HCT116 (cell line): ENCODE measurements at places on chromosomes 12 and 14.

GRCh38 chr12:92513231-92513730 lies 189.5 kb upstream of the PLEKHG7 start:
- DNase-seq: no peak

GRCh38 chr14:89108608-89109007 lies 284.2 kb downstream of the TTC8 start:
- DNase-seq: no peak

- peak; percentile 46 for DNase-seq
Measured at GRCh38 chr14:101083564-101084435, 180.3 kb upstream of the RTL1 start.

GRCh38 chr12:43079476-43079875 lies 472.5 kb downstream of the ADAMTS20 start:
- no peak for DNase-seq

GRCh38 chr12:16828891-16829290 lies 222.9 kb upstream of the LMO3 start:
- no peak for DNase-seq

DNA sequence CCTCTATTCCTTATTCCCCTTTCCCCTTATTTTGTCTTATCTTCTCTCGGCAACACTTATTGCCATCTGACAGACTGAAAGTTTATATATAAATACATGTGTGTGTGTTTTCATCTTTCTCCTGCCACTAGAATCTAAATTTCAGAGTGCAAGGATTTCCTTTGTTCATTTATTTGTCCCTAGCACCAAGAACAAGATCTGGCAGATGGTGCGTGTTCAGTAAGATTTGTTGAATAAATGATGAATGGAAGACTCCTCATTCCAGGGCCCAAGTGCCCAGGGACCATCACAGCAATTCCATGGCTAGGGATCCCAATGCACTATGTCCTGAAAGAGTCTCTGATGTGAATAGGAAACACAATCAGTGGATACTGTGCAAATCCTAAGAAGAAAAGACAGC lies 97.9 kb upstream of the EEA1 start:
- DNase-seq: no peak

DNA sequence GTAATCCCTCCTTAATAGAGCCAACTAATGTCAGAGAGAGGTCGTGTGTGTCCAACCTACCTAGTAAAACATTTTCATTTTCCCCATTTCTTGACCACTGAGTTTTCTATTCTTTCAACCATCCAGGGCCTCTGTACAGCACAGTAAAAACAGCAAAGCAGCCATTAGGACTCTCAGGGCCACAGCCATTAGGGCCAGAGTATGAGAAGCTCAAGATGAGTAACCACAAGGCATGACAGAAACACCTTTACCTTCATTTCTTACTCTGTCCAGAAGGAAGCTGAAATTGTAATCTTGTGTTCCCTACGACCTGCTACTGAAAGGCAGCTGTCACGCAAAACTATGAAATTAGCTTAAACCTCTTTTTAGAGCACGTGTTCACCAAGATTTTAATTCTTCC lies 2.3 kb downstream of the SPPL3 start:
- no peak for DNase-seq

DNA sequence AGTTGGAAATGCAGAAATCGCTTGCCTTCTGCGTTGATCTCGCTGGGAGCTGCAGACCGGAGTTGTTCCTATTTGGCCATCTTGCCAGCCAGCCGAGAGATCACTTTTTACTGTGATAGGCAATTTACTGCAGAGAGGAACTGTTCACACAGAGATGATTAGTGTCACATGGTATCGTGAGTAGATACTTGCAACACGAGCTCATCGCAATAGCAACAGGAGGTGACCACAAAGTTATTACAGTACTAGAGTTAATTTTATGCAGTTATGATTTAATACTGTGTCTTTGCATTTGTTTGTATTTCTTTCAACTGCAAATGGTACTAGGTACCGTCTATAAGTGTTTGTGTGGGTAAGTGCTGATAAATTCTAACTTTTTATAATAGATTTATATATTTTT lies 27.8 kb downstream of the NOPCHAP1 start:
- DNase-seq: no peak

DNA sequence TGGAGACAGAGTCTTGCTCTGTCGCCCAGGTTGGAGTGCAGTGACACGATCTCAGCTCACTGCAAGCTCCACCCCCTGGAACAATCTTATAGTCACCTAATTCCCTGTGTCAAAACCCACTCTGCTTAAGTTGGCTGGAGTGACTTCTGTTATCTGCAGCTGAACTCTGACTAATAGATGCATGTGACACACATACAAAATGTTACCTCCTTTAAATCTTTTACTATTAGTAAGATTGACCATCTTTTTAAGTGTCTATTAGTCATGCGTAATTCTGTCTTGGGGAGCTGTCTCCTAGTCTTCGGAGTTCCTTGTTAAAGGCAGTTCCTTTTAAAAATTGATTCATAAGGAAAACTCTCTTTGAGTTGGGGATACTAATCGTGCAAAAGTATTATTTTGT lies 7.4 kb downstream of the IFI27L1 start:
- DNase-seq: no peak

DNA sequence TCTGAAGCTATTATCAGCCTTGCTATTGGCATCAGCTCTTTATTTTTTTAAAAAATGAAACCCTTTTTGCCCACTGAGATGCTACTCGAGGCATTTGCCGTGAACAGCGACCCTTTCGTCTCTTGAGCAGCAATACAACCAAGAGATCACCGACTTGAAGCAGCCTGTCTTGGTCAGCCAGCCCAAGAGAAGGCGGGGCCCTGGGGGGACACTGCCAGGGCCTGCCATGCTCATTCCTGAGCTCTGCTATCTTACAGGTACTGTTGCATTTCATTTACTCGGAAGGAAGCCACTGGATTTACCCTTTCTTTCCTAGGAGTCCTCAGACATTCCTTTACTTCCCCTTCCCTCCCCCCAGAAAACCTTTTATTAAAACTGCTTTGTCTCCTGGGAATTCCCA lies 16.7 kb downstream of the PIWIL1 start:
- DNase-seq: no peak

DNA sequence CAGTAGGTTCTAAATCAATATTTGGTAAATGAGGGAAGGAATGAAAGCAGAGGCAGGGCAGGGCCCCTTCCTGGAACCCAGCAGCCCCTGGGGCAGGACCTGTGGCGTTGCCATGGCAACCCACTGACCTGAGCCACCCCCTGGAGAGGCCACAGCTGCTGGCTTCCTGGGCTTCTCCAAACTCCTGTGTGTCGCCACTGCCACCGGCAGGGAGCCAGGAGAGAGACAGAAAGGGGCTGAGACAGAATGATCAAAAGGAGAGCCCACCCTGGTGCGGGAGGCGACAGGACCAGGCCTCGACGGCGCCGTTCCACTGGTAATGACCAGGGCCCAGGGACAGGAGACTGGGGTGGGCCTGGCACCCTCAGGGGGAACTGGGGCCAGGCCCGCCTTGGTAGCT lies 18.2 kb downstream of the RFX4 start:
- DNase-seq: no peak

- DNase-seq: peak; percentile 53
Measured at GRCh38 chr12:54526812-54527630, 22.4 kb upstream of the PDE1B start.

- DNase-seq: no peak
Measured at GRCh38 chr14:79668951-79669350, 542.4 kb downstream of the DIO2 start.

DNA sequence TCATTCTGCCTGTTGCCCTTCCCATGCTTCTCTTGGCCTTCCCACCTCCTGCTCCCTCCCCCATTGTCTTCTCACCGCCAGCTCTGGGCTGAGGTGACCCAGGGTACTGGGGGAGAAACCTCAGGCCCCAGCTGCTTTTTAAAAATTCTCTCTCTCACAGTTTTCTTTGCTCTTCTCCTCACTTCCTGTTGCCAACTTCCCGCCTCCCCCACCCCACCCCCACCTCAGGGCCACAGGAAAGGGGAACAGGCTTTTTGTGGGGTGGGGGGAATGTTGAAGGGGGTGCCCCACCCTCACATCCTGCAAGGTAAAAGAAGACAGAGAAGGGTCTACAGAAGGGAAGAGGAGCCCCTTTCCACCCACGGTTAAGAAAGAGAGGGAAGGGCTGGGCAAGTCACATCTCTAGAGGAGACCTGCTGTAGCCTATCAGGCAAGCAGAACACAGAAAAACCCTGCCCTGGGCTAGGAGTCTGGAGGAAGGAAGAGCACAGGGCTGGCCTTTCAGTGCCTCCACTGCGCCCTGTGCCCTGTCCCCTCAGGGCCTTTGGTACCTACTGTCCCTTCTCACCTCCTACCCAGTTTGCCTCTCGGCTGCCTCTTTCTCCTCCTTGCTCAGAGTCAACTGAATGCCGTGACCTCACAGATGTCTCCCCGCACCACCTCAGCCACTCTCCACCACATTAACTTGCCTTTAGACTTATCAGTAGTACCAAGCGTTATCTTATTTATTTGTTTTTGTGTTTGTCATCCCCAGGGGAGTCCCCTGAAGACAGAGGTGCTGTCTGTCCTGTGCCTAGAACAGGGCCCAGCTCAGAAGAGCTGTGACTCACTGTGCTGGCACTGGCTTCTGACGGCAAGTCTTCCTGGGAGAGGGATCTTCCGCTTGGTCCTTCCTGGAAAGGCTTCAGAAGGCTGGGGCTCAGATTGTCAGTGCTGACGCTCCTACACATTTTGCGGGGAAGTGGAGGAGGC lies 1.7 kb downstream of the ARHGAP9 start:
- no peak for DNase-seq

GRCh38 chr14:80996049-80996901 lies 40.9 kb downstream of the TSHR start:
- peak; percentile 66 for DNase-seq

DNA sequence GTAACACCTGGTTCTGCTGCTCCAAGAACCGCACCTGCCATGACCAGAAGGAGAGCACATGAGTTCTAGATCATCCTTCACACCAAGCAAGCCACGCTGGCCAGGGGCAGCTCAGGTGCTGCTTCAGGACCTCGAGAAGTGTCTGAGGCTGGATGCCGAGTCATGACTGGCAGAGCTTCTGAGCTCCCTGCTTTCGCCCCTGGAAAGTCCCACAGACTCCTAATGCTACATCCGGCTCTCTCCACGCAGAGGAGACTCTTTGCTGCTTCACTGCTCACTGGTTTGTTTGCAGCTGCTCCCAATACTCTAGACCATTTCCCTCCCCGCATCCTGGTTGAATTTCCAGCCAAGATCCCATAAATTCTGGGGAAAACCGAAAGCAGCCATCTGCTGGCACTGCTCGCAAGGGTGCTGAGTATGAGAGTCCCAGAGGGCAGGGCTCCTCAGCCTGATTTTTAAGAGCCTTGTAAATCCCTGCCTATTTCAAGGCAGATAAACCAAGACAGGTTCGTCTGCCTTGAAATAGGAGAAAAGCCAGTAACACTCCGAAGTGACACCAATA lies 1.4 kb downstream of the KRT2 start:
- DNase-seq: no peak

DNA sequence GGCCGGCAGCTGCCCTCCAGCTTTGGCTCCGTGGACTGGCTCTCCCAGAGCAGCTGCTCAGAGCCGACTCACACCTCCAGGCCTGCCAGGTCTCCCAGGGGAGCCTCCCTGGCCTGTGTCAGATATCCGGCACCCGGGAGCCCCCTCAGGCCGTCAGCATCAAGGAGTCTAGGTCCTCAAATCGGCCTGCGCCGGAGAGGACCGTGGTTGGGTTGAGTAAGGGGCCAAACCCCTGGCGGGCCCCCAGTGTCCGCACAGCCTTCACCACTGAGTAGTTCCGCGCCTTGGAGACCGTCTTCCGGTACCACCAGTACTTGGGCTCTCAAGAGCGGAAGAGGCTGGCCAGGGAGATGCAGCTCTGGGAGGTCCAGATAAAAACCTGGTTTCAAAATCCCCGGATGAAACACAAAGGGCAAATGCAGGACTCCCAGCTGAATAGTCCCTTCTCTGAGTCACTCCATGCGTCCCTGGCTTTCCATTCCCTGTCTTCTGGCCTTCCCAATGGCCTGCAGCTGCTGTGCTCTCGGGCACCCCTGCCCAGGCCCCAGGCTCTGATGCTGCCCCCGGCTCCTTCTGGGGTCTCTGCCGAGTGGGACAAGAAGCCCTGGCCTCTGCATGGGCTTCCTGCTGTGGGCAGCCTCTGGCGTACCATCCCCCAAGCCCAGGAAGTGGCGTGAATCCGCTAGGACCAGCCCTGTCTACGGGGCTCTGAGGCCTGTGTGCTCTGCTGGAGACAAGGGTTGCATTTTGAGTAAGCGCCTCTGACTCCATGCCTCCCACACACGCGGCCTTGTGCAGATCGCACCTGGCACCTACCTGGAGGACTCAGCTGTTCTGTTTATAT lies 245.1 kb upstream of the ATXN7L3B start:
- DNase-seq: no peak

DNA sequence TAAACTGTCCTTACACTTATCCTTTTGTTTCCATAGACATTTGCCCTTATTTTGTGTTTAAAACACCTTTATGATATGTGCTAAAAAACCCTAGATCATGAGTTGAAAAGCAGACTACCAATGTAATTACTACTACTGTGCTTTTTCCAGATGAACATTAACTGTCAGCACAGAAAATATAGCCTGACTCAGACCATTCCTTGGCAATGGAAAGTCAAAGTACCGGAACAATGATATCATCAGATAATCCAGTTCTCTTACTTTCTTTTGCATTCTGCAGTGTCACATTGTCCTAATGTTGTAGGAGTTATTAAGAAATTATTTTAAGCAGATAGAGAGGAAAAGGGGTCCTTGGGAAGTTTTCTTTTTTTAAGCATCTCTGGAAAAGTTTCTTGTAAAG lies 1189.0 kb upstream of the FLRT2 start:
- DNase-seq: no peak

- no peak for DNase-seq
Measured at GRCh38 chr12:131027876-131028586, 74.3 kb downstream of the ADGRD1 start.
